ENCODE measurements at places on chromosomes 7 and 10.

- DNase-seq: no peak
Measured at GRCh38 chr7:47485640-47486435, 96.1 kb downstream of the TNS3 start.

DNA sequence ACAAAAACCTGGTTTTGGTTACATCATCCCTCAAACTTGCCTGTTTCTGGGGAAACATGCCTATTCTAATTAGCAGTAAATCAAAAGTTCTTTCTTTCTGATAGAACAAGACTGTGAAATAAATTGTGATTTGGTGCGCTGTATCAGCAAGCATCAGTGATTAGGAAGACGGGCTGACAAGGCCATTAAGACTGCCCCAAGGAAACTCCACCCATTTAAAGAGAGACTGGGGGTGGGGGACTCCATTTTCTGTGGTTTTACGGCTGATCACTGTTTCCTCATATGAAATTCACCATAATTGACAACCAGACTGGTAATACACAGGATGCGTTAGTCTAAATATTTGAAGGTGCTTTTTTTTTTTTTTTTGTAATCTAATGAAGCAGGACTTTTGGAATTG is 68.7 kb downstream of the MBL2 start:
- DNase-seq: no peak

- no peak for DNase-seq
Measured at GRCh38 chr7:136405931-136406777, 429.0 kb upstream of the MTPN start.

- no peak for DNase-seq
Measured at GRCh38 chr10:79229071-79229541, 118.2 kb upstream of the PPIF start.

DNA sequence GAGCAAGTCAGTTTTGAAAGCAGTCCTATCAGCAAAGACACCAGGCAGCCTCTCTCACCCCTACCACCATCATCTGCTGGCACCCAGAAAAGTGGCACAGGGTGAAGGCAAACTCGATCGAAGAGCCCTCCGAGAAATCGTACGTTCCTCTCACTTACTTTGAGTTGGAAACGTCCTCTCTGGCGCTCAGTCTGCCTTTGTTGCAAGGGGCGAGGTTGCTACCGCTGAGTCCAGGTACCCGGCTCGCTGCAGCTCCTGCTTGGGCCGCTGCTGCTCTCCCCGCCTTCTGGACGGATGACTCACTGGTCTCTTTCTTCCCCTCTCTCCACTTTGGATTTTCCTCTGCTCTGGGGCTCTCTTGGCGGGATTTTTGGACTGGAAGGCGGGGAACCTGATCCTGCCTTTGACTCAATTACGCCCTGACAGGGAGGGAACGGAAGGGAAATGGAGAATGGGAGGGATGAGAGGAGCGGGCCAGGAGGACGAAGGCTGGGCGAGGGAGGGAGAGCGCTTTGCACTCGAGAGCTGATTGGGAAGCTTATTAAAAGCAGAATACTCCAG is at the start of gene PTN:
PTN (minus strand) TSS at position 453 of the 561 bp plus-strand sequence. CDS start 88,760 bp downstream, outside the sequence.
- DNase-seq: no peak

DNA sequence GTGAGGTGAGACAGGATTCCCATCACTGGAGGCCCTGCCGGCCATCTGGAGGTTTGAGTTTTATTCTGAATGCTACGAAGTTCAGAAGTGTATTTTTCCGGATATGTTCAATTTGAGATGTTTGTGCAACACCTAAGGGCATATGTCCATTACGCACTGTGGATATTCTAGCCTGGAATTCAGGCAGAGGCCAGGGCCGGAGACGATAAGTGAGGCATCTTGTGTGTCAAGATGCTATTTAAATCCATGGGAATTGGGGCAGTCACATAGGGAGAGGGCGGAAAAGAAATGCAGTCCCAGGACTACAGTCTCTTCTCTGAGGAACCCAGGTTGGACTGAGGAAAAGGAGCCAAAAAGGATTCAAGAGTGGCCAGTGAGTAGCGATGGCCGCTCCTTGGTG is 1.9 kb upstream of the SUV39H2 start:
- no peak for DNase-seq

DNA sequence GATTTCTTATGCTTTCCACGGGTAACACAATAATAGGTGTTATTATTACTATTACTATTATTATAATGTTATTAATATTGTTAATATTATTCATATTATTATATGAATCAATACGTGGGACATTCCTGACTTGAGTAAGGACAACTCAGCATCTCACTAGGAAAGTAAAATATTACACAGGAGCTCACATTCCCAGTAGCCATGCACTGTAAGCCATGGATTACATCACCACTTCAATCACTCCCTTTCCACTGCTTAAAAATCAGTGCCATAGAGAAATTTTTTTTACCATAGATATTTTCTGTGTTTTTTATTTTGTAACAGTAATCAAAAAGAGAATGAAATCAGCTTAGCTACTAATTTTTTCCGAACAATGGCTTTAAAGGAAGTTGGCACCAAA is 68.5 kb upstream of the DGKI start:
- DNase-seq: no peak

DNA sequence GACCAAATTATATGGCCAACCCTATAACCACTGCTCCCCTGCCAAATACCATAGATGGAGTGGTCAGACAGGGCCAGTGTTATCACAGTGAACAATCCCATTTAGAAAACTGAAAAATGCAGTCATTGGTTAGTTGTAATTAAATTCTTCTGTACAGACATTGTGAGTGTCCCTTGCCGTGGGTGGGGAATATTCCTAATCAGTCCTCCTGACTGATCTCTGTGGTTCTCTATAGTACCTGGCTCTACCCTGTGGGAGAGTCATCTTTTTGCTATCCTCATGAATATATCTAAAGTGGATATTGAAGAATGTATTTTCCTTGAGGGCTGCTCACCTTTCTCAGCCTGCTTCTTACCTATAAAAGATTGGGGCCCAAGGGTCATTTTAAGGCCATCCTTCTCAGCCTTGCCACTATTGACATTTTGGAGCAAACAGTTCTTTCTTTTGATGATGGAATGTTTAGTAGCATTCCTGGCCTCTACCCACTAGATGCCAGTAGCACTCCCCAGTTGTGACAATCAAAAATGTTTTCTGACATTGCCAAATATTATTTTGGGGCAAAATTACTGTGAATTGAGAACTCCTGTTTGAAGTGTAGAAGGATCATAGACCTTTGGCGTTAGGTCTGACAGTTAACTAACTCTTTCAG is 110.2 kb downstream of the MAPK8 start:
- DNase-seq: no peak

DNA sequence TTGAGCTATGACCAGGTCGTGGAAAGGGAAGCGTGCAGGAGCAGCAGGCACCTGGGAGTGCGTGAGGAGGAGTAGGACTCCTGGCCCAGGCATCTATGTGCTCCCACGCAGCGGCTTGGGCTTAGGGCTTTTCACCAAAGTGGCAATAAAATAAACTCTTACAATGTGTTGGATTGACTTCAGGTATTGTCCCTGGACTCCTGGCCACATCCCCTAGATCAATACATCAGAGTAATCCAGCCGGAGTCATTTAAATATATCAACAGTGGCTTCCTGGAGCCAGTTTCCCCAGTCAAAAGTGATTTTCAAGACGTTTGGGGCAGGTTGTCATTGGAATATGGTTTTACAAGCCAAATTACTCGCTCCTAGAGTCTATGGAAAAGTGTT is 344.4 kb downstream of the WDR11 start:
- no peak for DNase-seq

DNA sequence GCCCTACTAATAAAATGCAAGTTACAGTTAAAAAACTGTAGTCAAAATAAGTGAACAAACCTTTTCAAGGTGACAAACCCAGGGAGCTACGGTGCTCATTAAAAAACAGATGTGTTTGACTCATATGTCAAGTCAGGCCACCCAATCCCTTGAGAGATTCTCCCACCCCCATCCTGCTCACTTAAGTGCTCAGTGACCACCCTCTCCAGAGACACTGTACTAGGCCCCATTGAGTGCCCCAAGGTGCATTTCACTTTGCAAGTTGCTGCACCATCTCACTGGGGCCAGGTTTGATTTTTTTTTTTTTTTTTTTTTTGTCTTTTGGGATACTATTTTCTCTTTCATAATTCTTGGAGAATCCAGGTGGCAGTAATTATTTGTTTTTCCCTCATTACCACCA is 1.9 kb downstream of the ERV3-1 start:
- no peak for DNase-seq

DNA sequence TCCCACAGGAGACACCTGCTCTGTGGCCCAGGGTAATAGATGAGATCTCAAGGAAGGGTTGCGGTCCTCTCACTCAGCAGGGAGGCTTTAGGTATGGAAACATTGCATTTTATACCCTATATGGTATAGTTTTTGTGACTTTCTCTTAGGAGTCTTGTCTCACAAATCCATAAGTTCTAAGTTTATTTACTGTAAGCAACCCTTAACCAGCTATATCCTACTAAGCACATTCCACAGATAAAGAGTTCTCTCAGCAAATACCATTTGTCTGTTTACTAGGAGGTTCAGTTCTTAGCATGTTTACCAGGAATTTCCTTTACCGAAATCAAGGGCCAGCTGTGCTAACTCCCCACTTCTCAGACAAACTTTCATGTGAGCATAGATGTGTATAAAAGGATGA is 66.9 kb downstream of the ANLN start:
- DNase-seq: no peak

- no peak for DNase-seq
Measured at GRCh38 chr7:2307690-2308107, 6.5 kb downstream of the SNX8 start.

GRCh38 chr10:51000164-51000563 is 74.1 kb upstream of the PRKG1 start:
- no peak for DNase-seq

GRCh38 chr10:71213127-71213621 is 804 bp downstream of the UNC5B start:
- no peak for DNase-seq

All from stimulated activated CD4-positive, alpha-beta T cell treated with anti-CD3 and anti-CD28 coated beads, Interleukin-1b, Interleukin-23, amount 100 ng/mL, for 1 hour (primary cell).